ENCODE measurements at places on chromosomes 5 and 9. TPM values are rescaled to one million over a fixed set of nuclear protein-coding genes. Genes with fewer than 3 reads are reported as not detected.

Gene STOM
- total RNA-seq, result 352 TPM

Gene TSSK1B
- total RNA-seq, result not detected

Gene LCN15
- total RNA-seq, result not detected

Gene SH3RF2
- total RNA-seq, result 2.1 TPM

Gene TOR2A
- 4.9 TPM for total RNA-seq

Gene PKN3
- total RNA-seq, result 11.4 TPM

Gene POLR3G
- total RNA-seq, result 1.5 TPM

Gene OCLN
- total RNA-seq, result 1.9 TPM

Gene ZDHHC11B
- 9.1 TPM for total RNA-seq

Gene HMMR
- total RNA-seq, result 0.32 TPM

Gene IL4
- total RNA-seq, result not detected

Gene DAB2IP
- 83.8 TPM for total RNA-seq

Gene NDFIP1
- 81.0 TPM for total RNA-seq

Gene TAF11L5
- total RNA-seq, result not detected

Gene SOX30
- total RNA-seq, result 0.23 TPM

Gene HSPB3
- total RNA-seq, result 25.5 TPM

Gene SUSD3
- 1.4 TPM for total RNA-seq

Gene MEIKIN
- not detected for total RNA-seq

Gene BRINP1
- total RNA-seq, result 2.5 TPM

Gene CFAP157
- total RNA-seq, result 0.14 TPM

Gene NUTM2F
- not detected for total RNA-seq

Gene PCDHB8
- total RNA-seq, result 3.5 TPM

Gene EIF4E1B
- total RNA-seq, result not detected

Gene SLC27A6
- not detected for total RNA-seq

Gene THG1L
- 8.4 TPM for total RNA-seq

Gene ARHGEF39
- total RNA-seq, result 0.29 TPM

Gene UGCG
- total RNA-seq, result 21.0 TPM

Gene SRA1
- total RNA-seq, result 28.0 TPM
